ENCODE measurements at places on chromosomes 2 and 18.
A peak's percentile ranks its signal among the peaks of the same experiment; 100 is the strongest.

GRCh38 chr2:19911808-19912509, 10.2 kb upstream of the TTC32 start:
- peak; percentile 72 for DNase-seq

DNA sequence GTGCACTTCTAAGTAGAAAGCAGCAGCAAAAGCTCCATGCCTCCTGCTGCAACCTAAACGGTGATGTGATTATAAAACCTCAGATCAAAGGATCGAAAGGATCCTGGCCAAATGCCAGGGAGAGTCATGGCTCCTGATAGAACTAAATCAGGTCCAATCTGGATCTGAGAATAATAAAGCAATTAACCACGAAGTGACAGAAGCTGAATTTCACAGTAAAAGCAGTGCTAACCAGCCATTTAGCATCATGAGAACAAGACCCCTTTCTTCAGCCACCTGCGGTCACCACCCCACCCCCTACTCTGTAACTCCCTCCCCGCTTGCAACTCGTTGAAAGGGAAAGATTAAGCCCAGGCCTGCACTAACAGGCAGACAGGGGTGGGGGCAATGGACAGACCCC, 748.7 kb downstream of the BCL11A start:
- no peak for DNase-seq

DNA sequence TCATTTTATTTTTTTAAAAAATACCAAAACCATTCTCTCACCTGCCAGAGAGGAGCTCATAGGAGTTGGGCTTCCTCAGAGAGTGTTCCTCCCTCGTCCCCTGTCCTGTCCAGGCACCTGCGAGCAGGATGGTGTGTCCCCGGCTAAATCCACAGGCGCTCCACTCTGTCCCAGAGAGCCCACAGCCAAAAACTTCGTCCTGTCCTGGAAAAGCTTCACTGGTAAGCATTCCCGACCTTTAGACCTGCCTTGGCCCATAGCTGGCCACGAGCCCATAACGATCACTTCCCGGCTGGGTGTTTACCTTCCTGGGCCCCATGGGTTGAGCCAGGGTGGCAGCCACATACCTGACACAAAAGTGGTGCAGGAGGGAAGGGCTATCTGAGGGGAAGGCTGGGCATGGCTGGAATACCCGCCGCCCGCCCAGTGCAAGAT, at the start of gene NGEF:
NGEF (minus strand) TSS at position 230 of the 435 bp plus-strand sequence. CDS start 38,366 bp downstream, outside the sequence.
- DNase-seq: no peak

- DNase-seq: peak; percentile 7
Observed at GRCh38 chr2:156933645-156934225, 323.8 kb upstream of the GALNT5 start.

DNA sequence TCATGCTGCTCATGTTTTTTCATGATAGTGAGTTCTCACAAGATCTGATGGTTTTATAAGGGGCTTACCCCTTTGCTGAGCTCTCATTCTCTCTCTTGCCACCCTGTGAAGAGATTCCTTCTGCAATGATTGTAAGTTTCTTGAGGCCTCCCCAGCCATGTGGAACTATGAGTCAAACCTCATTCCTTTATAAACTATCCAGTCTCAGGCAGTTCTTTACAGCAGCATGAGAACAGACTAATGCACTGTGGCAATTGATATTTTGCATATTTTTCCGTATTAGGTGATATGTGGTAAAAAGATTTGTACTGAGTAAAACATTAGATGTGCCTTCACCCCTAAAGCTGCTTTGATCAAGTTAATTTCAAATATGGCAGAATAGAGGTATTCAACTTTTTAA, 48.8 kb downstream of the RAB27B start:
- DNase-seq: peak; percentile 26
